Foreskin melanocyte (primary cell): ENCODE measurements at places on chromosomes 4 and X.

GRCh38 chrX:150644422-150644821, 48.8 kb upstream of the MTMR1 start:
- DNase-seq, result no peak

- DNase-seq, result no peak
These were observed 273.6 kb downstream of the FBXO8 start for GRCh38 chr4:174009686-174010451.

GRCh38 chrX:11103006-11103405, 8.1 kb upstream of the HCCS start:
- no peak for DNase-seq

GRCh38 chr4:20723019-20723418, 22.8 kb downstream of the PACRGL start:
- DNase-seq, result no peak

GRCh38 chr4:688854-689681, at the start of gene SLC49A3:
TSS of gene SLC49A3 (minus strand) at chr4:689151. CDS start at chr4:689127, 24 bp downstream.
- no peak for DNase-seq

DNA sequence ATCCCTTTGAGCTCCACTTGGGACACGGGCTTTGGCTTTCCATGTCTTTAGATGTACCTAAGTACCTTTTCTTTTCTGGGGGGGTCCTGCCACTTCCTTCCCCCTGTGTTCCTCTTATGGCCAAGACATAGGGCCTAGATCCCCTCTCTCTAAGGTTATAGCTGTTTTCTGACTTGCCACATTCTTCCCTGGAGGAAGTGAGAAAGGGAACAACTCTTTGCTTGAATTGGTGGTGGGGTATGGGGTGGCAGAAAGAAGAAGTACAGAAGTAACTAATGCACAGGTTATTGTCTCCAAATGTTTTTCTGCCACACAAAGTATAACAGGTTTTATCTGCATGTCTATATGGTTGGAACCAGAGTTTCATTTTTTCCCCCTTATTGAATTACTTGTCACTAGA, 29.7 kb upstream of the DIPK2B start:
- DNase-seq, result no peak

GRCh38 chr4:77393996-77394395, 211.6 kb upstream of the CXCL13 start:
- no peak for DNase-seq

DNA sequence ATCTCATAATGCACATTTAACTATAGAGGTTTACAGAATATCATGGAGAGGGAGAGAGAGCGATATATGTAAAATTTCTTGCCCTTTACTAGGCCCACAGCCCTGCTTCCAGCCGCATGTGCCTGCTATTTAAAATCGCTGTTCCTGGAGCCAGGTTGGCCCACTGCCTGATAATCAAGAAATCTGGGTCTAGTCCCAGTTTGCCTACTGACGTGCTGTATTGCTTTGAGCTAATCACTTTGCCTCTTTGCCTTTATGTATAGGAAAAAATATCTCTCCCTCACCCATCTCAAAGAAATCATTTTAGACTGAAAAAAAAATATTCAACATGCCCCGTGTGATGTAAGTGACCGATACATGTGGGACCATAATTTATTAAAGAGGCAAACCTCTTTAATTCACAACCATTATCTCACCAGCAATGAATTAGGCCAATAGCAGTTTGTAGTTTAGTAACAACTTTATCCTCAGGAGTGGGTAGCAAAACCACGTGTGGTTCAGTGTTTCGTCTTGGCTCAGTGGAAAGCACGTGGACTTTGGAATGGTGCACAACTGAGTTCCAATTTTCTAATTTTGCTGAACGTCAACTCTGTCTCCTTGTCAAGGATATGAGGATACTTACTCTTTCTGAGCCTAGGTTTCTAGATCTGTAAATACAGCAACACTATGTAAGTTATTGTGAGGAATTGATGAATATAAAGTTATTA, 62.6 kb downstream of the GRXCR1 start:
- no peak for DNase-seq

DNA sequence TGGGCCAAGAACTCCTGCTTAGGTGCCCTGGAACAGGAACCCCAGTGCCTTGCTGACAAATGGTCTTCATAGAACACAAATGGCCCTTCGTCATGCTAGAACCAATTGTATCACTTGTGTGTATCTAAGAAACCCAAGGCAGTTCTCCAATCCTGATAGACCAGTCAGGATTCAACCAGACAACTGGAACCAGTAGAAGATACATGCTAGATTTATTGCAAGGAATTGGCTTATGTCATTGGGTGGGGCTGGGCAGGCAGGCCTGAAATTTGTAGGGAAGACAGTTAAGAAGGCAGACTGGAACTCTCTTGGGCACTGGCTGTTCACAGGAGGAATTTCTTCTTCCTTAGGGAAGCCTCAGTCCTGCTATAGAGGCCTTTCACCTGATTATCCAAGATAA, 17.0 kb upstream of the TBL1X start:
- no peak for DNase-seq

- DNase-seq, result no peak
These were observed 9.6 kb downstream of the HAUS7 start for GRCh38 chrX:153460826-153461225.

DNA sequence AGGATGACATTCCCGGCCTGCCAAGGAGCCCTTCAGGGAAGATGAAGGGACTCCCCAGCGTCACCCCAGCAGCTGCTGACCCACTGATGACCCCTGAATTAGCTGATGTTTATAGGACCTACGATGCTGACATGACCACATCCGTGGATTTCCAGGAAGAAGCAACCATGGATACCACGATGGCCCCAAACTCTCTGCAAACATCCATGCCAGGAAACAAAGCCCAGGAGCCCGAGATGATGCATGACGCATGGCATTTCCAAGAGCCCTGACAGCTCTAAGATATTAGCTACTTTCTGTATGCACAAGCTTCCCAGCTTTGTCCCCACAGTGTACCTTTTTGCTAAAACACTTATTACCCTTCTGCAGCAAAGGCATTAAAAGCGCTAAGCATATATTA, 14.4 kb downstream of the AMBN start:
- no peak for DNase-seq

GRCh38 chrX:39721566-39722279, 376.0 kb downstream of the BCOR start:
- no peak for DNase-seq

- no peak for DNase-seq
These were observed 275.6 kb downstream of the DTHD1 start for GRCh38 chr4:36556984-36557383.

DNA sequence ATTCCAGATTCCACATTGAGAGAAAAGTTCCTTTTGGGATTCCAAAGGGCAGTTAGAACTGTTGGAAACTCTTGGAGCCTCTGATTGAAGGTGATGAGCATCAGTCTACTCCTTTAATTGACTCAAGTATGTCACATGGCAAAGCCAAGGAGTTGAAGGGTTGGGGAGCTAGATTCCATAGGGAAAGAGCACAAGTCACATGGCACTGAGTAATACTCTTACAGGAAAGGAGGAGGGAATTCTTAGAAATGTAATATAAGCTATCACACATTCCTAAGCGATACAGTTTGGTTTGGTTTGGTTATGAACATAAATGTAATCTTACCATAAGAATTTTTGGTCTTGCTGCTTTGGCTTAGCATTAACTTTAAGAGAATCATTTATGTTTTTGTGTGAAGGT, 15.7 kb downstream of the SPCS3 start:
- DNase-seq, result peak; percentile 46

- DNase-seq, result no peak
These were observed 5.8 kb downstream of the MECP2 start for GRCh38 chrX:154091678-154092077.

- no peak for DNase-seq
These were observed 99.5 kb downstream of the ADGRA3 start for GRCh38 chr4:22416403-22416802.

DNA sequence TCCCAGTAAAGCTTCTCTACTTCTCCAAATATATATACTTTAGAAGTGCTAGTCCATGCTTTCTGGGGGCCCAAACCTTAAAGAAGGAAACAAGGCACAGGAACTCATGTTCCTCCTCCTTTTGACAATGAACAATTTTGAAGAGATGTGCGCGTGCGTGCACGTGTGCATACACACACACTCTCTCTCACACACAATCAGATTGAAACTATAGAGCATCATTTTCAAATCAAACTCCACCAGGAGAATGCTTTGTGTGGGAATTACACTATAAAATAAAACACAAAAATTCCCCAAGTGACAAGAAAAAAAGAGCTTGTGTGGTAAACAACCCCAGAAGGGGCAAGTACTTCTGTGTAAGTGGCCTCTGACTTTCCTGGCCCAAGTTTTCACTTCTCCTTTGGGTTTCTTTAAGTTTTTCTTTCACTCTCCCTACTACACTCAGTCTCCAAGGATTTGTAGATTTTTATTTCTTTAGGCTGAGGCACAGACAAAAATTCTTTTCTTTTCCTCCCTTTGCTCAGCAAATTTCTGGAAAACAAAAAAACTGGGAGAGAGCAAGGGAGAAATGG, 46.6 kb upstream of the SHISA3 start:
- no peak for DNase-seq

DNA sequence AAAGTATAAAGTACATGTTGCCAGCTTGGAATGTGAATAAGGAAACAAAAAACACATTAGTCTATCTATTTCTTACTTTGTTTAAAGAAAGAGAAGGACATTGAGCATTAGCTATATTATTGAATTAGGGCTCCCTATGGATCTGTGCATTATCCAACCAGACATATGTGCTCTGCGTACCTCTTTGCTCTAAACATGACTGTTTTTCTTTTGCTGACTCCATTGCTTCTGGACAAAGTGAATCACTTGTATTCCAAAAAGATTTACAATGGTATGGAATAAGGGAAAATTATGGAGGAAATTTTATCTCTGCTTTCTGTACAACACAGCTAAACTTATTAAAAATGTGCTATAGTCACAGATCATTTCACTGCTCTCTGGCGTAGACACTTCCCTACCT, 727.8 kb upstream of the LCORL start:
- no peak for DNase-seq

GRCh38 chr4:186604124-186604807, 48.9 kb upstream of the MTNR1A start:
- DNase-seq, result no peak

- DNase-seq, result no peak
These were observed 50.8 kb downstream of the ZFYVE28 start for GRCh38 chr4:2367626-2368025.

- DNase-seq, result no peak
These were observed 28.2 kb downstream of the SH3TC1 start for GRCh38 chr4:8227201-8227770.

DNA sequence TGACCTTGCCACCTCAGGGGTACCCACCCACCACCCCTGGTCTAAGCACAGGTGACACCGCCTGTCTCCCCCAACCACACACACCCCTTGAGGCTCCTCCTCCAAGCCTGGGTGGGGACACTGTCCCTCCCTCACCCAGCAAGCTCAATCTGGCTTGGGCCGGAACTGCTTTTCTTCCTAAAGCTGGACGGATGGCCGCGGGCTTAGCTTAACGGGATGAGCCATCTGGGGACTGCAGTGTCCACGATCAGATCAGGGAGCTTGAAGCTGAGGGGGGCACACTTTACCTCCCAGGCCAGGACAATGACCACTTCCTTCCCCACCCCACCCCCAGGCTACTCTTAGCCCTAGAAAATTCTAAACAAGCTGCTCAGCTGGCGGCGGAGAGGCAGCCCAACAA, 1.0 kb upstream of the SLC6A8 start:
- DNase-seq, result no peak

DNA sequence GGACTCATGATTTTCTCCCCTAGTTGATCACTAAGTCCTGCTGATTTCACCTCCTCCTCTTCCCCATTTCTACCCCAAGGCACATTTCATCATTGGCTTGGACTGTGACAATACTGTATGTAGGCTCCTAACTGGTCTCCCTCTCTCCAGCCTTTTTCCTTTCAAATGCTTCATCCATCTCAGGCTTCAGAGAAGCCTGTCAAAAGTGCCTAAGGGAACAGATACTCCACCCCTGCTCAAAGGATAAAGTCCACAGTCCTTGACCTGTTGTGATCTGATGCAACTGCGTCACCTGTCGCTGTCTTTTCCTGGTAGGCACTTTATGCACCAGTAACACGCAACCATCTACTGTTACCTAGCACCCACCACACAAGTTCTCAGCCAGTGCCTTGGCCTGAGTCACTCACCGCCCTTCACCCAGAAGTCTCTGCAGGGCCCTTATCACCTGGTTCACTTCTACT, 12.8 kb downstream of the SCARB2 start:
- DNase-seq, result no peak

- DNase-seq, result no peak
These were observed 8.8 kb downstream of the DOK7 start for GRCh38 chr4:3471886-3472285.

DNA sequence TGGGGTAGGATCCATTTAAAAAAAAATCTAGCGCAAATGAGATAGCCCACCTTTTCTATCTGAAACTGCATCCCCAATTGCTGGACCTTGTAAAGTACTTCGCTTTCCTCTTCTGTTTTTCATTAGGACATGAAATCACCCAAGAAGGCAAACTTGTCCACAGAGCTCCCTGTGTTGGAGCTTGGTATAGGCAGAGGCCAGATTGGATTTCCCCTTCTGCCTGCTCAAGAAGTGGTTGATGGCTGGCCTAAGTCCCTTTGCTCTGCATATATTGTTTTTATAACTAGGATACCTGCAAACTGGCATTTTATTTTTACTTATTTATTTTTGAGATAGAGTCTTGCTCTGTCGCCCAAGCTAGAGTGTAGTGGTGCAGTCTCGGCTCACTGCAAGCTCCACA, 28.4 kb downstream of the RNF4 start:
- DNase-seq, result no peak

GRCh38 chr4:158869761-158870160, 100.9 kb downstream of the FNIP2 start:
- DNase-seq, result no peak

DNA sequence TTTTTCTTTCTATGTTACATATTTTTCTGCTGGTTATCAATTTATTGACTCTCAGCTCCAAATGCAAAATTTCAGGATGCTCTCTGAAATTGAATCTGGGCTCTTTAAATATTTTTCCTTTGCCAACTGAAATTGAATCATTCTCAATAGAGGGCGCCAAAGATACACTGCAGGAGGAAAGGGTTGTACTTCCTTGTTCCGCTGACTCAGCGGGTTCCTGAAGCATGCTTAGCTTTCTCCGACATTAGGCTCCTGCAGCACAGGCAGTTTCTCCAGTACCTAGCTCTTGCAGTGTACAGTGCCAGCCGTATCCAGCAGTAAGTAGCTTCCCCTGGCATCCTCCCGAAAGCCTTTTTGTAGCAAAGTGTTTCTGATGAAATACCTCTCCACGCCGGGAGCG, 28.8 kb upstream of the CFAP47 start:
- DNase-seq, result peak; percentile 18

DNA sequence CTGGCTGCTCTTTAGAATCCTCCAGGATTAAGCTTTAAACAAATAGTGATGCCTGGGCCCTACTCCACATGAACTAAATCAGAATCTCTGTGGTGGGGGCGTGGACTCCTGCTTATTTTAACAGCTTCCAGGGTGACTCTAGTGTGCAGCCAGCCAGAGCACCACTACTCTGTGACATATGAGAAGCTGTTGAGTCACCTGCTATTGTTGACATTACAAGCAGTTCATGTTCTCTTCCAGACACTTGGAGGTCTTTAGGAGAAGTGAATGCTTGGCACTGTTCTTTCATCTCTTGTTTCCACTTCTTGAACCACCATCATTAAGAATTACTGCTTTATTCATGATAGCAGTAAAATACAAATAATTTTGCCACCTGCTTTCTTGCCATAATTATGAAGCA, 426 bp upstream of the C4orf51 start:
- DNase-seq, result no peak

GRCh38 chr4:86043755-86044592, 315.9 kb downstream of the MAPK10 start:
- DNase-seq, result peak; percentile 54

GRCh38 chr4:68182382-68182820, 52.7 kb upstream of the TMPRSS11F start:
- no peak for DNase-seq
